ENCODE measurements at places on chromosomes 3 and 15. TPM values are rescaled to one million over a fixed set of nuclear protein-coding genes. Genes with fewer than 3 reads are reported as not detected.
A peak's percentile ranks its signal among the peaks of the same experiment; 100 is the strongest.

DNA sequence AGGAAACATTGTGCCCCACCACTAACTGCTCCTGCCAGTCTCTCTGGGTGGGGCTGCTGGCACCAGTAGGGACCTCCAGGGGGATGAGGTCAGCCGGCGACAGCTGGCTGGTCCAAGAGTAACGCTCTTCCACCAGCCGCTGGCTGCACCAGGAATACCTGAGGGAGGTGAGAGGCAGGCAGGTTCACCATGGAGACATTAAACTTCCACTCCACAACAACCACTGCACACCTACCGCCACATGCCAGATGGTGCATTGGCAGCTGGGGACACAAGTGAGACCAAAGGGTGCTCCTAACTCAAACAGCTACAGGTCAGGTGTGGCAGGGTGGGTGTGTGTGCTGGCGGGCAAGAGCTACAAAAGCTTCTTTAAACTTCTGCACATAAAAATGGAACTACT is 4.5 kb downstream of the POLG start:
- no peak for DNase-seq

DNA sequence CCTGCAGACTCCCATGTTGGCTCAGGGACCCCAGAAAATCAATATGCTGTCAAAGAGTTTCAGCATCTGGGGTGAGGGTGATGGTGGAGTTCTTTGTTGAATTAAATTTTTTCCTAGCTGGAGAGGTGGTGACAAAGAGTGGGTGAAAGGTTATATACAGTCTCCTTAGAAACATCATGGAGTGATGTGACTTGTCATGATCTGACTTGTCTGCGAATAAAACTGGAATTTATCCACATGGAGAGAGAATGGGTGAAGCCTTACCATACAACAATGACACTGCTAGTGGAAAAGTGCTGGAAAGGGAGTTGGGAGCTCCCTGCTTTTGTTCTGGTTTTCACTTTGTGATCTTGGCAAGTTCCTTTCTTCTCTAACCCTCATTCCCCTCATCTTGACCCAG is 75.0 kb downstream of the ARNT2 start:
- no peak for DNase-seq

- DNase-seq: no peak
Measured at GRCh38 chr15:49185473-49185872, 15.4 kb downstream of the GALK2 start.

GRCh38 chr3:119396870-119397269 is 66.5 kb downstream of the TMEM39A start:
- DNase-seq: no peak

DNA sequence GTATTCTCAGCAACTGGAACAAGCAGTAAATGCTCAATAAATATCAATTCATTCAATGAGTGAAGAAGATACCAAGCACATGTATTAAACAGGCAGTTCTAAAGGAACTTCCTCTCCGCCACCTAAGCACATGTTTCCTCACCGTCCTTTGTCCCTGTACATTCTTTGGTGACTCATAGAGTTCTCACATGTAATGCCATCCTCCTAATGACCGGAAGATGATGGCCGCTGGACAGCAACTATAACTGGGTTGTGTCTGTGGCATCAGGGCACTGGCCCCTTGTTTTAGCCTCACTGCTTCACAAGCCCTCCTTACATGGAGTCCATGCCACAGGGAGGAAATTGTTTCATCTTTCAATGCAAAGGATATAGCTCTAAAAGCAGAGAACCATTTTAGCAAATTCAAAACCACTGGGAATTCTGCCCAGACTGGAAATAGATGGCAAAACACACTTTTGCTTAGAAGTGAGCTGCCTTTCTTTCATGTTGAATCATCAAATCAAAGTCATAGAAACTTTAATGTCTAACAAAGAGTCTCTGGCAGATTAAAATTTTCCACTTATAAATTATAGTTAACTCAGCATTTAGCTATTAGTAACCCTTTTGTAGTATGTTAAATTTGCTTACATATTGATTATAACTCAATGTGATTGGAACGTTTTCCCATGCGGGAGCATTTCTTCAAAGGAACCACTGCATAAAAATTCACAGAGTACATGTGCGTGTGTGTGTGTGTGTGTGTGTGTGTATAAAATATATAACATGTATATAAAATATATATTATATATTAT is 74.1 kb downstream of the GAP43 start:
- DNase-seq: no peak

- DNase-seq: peak; percentile 74
Measured at GRCh38 chr3:16280671-16281070, 15.7 kb downstream of the OXNAD1 start.

DNA sequence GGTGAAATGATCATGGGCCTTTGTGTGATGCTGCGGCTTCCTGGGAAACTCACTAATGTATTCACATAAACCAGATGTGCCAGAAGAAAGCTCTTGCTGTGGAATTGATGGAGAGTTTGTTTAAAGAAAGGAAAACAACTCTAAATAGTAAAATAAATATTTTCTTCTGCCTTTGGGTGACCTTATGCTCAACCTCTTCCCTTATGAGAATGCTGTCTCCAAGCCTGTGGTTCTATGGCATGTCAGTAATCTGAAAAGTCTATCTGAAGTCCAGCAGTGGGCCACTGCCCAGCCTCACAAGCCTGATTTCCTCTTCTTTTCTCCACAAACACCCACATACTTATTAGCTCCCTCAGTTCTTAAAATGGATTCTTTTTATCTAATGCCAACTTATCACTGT is 49.9 kb upstream of the PHLDB2 start:
- DNase-seq: no peak

GRCh38 chr3:13785351-13785750 is 94.5 kb downstream of the WNT7A start:
- DNase-seq: no peak

GRCh38 chr15:39856357-39856756 is 63.7 kb downstream of the GPR176 start:
- DNase-seq: no peak

DNA sequence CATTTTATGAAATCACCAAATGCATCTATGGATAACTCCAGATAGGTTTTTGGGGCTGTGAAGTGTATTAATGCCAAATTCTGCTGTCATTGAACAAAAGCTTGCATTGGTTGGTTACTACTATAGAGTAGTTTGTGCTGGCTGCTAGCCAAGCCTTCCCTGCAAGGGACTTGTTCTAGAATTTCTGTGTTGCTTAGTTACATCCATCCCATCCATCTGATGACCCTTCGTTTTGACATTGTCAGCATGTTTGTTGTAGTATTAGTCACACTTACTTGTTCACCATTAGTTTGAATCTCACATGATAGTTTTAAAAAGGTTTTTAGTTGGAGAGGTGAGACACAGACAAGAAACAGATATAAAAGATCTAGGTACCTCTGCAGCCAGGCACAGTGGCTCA is 7.0 kb upstream of the NIPA2 start:
- DNase-seq: no peak

DNA sequence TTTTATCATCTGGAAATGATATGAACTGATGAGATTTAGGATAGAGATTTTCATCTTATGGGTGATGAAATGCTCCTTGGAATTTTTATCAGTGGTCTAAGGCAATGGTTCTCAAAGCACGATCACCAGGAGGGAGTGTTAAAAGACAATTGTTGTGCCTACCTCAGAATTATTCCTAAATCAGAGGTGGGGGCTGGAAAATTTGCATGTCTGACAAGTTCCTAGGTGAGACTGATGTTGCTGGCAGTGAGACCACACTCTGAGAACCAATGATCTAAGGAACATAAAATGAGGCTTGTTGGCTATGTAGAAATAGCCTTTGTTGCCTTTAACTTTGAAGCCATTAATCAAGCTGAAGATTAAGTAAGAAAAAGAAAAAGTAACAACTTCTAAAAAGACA is 416.6 kb upstream of the AZI2 start:
- DNase-seq: no peak

DNA sequence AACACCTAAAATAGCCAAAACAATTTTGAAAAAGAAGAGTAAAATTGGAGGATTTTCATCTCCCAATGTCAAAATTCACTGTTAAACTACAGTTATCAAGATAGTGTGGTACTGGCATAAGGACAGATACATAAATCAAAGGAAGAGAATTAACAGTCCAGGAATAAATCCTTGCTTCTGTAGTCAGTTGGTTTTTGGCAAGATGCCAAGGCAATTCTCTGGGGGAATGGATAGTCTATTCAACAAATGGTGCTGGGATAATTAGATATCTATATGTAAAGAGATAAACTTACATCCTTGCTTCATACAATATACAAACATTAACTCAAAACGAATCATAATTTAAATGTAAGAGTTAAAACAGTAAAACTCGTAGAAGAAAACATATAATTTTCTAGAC is 57.9 kb upstream of the SELENOK start:
- peak; percentile 11 for DNase-seq

- DNase-seq: no peak
Measured at GRCh38 chr15:59217876-59218498, 11.3 kb downstream of the LDHAL6B start.

GOLGA6A gene
- 1.2 TPM for polyA plus RNA-seq

KLHL40 gene
- polyA plus RNA-seq: 124 TPM

TLR9 gene
- polyA plus RNA-seq: 0.14 TPM

SAMMSON gene
- polyA plus RNA-seq: 0.49 TPM

PLA2G4D gene
- polyA plus RNA-seq: 0.08 TPM

LARP6 gene
- 10.6 TPM for polyA plus RNA-seq

P2RY1 gene
- polyA plus RNA-seq: 6.6 TPM

SPINK8 gene
- polyA plus RNA-seq: not detected

DAZL gene
- polyA plus RNA-seq: not detected
